NCI-H2029 treated with DMSO at 0.1 percent for 48 hours (cell line): ENCODE measurements at places on chromosomes 5 and 9.

DNA sequence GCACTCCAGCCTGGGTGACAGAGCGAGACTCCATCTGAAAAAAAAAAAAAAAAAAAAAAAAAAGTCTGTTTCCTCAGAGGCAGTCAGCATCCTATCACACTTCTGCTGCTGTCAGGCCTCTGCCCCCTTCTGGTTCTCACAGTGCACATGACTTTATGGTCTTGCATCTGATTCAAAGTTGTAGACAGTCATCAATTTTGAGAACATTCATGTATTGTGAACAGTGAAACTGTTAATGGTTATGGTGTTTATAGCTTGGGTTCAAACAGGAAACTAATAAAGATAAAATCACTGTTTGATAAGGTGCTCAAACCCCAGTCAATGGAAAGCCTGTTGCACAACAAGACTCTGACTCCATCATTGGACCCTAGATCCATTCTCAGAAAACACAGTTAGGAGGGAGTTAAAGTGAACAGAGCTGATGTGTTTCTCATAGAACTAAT is 61.4 kb downstream of the FOXD1 start:
- DNase-seq = no peak

DNA sequence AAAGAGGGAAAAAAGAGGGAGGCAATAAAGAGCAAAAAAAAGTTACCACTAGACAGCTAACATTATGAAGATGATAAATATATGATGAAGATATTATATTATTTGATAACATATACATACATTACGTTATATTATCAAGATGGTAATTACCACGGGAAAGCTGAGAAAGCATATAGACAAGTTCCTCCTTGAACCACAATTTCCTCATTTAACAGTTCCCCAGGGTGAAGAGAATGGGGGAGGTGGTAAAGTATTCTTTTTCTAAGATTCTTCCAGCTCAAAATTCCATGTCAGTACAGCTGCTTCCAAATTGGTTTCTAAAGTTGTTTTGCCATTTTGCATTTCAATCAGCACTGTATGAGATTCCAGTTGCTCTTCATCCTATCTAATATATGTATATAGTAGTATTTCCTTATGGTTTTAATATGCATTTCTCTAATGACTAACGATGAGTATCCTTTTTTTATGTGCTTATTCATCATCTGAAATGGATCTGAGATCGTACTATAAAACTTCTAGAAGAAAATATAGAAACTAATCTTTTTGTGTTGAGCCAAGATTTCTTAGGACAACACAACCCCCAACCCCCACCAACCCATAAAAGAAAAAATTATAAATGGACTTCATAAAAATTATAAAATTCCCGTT is 49.5 kb upstream of the C9orf72 start:
- DNase-seq = no peak

DNA sequence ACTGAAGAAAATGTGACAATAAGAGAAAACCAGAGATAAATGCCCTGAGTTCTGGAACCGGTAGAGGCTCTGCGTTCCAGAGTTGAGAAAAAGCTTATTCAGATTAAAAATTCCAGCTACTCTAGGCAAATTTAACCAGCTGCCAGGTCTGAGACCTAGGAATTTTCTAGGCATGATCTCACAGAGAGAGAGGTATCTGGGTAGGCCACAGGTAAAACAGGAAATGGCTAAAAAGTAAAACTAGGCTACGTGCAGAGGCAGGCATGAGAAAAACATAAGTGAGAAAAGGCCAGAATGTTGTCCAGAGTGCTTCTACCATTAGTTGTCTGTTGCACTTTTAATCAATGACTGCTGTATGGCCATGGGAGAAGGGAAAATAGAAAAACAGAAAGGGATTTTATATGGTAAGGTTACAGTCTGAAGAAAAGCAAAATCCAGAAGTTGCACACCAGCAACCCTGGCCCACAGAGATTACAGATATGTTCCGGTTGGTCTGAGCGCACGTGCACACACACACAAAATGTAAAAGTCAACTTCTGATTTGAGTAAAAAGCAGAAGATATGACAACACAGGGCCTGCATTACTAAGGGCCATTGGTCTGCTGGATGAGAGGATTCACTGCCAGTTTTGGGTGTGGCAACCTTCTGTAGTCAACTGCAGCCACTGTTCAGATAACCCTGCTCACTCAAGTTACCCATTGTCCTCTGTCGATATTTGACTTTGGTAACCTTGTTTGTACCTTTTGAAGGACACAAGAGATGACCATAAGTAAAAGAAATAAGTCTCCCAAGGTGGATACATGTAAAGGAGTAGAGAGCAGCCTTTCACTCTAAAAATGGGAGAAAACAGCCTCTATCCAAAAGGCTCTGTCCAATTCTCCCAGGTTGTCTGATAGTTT is 266.0 kb downstream of the DTWD2 start:
- DNase-seq = no peak

GRCh38 chr5:37495668-37496347 is 116.7 kb downstream of the WDR70 start:
- no peak for DNase-seq

DNA sequence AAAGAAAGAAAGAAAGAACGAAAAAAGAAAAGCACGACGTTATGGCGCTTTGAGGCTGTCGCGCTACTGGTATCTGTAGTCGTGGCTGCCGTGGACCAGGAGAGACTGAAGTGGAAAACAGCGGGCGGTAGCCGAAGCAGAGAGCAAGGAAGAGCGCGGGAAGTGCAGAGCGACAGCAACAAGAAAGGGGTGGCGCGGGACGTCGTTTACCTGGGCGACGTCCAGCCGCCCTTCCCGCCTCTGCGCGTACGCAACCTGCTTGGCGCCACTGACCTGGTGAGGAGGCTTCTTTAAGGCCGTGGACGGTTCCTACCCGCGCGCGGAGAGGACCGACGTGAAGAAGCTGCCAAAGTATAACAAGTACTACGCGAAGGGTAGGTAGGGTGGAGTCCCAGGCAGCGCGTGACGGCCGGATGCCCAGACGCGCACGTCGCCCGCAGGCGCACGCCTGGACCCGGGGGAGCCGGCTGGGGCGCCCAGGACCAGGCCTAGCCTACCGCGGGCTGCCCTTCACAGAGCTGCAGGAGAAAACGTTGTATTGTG is 15.4 kb downstream of the CCL28 start:
- DNase-seq = peak; percentile 14

DNA sequence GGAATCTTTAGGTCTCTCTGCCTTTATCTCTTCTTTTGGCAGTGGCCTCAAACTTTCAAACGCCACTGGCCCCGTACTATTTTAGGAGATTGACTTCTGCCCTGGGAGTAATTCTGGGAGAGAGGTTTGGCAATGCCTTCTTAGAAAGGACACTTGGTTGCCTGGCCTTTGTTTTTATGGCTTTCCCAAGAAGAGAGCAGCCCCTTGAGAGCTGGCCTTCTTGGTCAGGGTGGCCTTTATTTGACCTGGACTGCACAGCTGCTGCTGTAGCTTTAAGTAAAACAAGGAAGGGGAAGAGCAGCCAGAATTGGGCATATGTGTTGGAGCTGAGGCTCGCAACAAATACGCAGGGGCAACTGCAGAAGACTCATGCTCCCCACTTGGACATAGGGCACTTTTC is 60.8 kb downstream of the PTPN3 start:
- DNase-seq = no peak

DNA sequence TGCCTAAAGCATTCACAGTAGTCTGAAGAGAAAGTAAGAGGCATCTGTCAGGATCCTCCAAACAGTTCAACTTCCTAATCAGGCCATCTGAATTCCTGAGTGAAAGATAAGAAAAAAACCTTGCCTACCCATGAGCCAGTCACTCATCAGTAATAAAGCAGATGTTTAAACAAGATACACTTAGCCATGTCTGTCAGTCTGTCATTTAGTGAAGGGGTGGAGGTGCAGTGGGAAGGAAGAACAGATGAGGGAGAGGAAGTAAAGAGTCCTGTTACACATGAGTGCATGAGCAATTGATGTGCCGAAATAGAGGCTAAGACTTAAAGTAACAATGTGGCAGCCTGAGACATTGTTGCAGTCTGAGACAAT is 29.9 kb upstream of the DMRTA1 start:
- no peak for DNase-seq

DNA sequence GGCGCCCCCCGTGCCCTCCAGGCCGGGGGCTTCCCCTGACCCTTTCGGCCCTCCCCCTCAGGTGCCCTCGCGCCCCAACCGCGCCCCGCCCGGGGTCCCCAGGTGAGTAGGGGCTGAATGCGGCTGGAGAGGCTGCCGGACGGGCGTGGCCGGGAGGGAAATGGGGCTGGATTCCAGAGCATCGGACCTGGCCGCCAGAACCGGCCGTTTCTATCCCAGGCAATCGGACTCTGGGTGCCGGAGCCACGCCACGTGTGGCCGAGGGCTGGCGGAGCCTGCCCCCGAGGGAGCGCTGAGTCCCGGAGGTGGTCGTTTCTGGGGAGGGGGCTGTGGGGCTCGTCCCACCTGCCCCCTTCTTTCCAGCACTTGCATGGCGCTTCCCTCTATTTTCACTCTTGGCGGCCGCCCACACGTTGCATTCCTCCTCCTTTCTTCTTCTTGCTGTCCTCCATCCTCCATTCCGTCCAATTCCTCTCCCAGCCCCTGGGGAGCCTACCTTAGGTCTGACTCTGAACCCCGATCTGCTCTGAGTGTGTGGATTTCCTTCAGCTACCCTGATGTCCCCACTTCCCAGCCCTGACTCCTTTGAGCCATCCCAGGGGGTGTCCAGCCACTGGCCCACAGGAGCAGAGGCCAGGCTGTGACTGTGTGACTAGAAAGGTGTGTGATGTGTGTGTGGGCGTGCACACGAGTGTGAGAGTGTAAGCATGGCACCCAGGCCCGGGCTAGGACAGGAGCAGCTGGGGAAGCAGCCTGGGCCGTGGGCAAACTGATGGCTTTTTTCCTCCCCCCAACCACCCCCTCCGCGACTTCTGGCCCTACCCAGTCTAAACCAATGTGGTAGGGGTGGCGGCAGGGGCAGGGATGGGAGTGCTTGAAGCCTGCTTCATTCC is 24.7 kb downstream of the GOLGA2 start:
- no peak for DNase-seq

DNA sequence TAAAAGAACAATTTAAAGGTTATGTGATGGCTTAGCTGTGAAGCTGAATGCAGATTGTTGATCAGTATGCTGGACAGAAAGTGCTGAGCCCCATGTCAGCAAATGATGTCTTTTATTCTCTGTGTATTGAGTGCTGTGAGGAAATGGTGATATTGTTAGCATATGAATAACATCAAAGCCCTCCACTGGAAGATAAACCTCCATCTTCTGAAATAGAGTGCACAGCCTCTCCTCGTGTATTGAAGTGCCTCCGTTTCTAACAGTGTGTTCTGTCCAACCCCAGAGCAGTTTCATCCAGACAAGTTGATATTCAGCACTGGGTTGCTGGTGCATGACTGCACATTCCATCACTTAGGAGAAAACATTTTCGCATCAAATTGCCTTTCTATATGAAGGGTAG is 242.9 kb downstream of the CSNK1G3 start:
- DNase-seq = peak; percentile 13

- DNase-seq = no peak
Measured at GRCh38 chr9:22030101-22030598, 21.0 kb upstream of the CDKN2B start.

DNA sequence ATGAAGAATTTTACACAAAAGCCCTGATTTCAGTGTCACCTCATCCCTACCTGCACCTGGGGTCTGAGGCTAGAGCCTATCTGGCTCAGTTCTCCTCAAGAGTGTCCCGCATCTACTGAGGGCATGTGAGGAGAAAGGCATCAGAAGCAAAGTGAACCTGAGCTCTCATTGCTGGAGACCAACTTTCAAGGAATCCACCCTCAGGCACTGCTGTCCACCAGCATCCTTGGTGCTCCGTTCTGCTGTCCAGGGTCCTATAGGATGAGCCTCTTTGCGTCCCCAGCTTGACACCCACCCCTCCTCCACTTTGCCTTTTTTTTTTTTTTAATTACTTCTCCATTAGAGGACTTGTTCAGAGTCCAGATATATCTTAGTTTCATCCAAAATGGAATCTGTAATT is 49.5 kb downstream of the CAMSAP1 start:
- DNase-seq = no peak

DNA sequence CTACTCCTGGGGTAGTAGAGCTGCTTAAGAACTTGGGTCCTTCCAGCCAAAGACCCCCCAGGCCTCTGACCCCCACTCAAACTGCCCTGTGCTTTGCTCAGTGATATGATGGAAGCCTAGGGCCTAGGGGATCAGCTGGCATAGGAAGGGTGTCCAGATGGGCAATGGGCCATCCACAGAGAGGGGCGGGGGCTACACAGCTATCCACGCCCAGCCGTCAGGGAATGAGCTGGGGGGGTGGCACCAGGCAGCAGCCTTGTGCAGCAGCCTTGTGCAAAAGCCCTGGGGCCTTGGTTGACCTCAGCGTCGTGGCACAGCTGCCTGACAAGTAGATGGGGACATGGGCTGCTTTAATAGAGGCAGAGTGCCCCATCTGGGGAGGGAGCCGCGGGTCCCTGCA is 43.2 kb downstream of the DAB2IP start:
- DNase-seq = no peak

DNA sequence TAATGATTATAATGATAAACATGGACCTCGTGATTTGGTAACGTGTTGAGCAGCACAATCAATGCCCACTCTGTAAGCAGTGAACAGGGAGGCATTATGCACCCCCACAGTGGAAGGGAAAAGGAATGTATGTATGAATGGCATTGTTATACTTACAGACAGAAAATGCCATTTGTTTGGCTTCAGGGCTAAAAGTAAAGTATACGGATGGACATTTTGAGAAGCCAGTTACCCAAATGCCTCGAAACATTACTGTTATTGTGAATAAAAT is 260.2 kb upstream of the PPP1R2B start:
- DNase-seq = no peak

- no peak for DNase-seq
Measured at GRCh38 chr5:96648023-96648422, 14.2 kb upstream of the CAST start.

GRCh38 chr5:171541341-171541776 is 121.9 kb downstream of the FGF18 start:
- DNase-seq = no peak

- DNase-seq = no peak
Measured at GRCh38 chr5:92904021-92904420, 677.0 kb downstream of the NR2F1-AS1 start.

- DNase-seq = no peak
Measured at GRCh38 chr5:120320626-120321025, 143.5 kb upstream of the PRR16 start.

GRCh38 chr9:20689833-20690232 is 5.8 kb downstream of the FOCAD start:
- DNase-seq = no peak

- DNase-seq = no peak
Measured at GRCh38 chr5:96638561-96638960, 23.6 kb upstream of the CAST start.
